ENCODE measurements at places on chromosomes 2 and 18.

GRCh38 chr2:196487417-196487816 is 152.1 kb upstream of the CCDC150 start:
- no peak for DNase-seq

GRCh38 chr2:112891385-112891831 is 19.6 kb upstream of the IL37 start:
- DNase-seq, result no peak

GRCh38 chr2:234071664-234072063 is 21.2 kb downstream of the SPP2 start:
- no peak for DNase-seq

GRCh38 chr2:157727693-157728092 is 99.0 kb upstream of the ACVR1C start:
- no peak for DNase-seq

DNA sequence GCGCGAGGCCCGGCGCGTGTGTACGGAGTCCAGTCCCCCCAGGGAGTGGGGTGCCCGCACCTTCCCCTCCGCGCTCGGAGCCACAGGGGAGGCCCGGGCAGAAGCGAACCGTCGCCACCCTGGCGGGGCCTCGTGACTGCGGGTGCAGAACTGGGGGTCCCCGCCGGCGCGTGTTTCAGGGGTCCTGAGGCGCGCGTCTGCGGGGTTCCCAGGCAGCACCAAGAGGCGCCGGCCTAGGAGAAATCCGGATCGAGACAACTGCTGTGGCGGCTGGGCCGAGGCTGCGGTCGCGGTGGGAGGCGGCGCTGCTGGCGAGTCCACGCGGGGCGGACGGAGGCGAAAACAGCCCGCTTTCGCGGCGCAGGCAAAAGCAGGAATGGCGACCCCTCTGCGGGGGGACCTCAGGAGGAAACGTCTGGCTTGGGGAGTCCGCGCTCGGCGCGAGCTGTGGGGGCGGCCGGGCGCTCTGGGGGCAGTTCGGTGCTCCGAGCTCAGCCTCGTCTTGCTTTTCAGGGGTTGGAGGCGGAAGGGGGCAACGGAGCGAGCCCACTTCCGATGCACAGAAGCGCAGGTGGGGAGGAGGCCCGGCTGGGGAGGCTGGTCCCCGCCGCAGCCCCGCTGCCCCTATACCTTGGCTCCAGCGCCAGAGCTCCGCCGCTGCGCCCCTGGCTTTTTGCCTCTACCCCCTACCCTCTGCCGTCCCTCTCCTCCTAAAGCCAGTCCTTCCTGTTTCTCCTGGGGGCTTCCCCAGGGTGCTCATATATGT is 81.5 kb upstream of the LDLRAD4 start:
- peak; percentile 55 for DNase-seq

DNA sequence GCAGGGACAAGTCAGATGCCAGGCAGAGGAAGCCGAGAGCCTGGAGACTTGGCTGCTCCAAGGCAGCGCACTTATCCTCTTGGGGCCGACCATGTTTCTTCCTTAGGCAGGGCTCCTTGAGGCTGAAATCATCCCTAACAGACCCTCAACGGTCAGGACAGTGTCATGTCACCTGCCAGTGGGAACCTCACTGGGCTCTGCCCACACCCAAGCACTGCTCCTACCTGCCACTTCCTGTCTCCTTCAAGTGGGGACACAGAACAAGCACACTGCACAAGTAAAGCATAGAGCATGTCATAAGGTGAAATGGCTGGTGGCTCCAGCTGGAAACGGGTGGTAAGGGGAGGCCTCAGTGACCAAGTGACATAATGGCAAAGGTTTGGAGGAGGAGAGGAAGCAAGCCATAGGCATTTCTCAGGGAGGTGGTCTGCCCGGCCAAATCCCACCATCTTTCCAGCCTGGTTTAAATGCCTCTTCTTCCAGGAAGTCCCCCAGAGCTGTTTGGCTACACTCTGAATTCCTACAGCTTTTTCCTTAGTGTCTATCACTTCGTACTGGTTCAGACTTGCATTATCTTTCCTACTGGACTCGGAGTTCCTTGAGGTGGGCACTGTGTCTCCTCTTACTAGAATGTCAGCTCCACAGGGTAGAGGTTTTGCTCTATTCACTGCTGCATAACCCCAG is 7.3 kb upstream of the ATOH8 start:
- no peak for DNase-seq

GRCh38 chr2:11244091-11244826 is 89.0 kb downstream of the SLC66A3 start:
- DNase-seq, result no peak

DNA sequence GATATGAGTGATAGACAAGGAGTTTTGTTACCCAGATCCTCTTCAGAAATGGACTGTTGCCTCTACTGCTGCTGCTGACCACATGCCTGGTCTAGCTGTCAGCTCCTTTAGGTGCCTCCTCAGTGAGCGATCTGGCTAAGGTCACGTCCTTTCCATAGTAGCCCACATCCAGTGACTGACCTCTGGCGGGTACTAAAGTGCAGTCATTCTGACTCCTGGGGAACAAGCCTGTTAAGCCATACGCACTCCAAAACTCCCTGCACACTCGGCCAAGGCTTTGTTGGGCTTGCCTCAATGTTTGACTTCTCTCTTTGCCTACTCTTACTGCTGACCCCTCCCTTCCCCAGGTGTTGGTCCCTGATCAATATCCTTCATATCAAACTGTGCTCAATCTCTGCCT is 685.2 kb downstream of the IRS1 start:
- no peak for DNase-seq

DNA sequence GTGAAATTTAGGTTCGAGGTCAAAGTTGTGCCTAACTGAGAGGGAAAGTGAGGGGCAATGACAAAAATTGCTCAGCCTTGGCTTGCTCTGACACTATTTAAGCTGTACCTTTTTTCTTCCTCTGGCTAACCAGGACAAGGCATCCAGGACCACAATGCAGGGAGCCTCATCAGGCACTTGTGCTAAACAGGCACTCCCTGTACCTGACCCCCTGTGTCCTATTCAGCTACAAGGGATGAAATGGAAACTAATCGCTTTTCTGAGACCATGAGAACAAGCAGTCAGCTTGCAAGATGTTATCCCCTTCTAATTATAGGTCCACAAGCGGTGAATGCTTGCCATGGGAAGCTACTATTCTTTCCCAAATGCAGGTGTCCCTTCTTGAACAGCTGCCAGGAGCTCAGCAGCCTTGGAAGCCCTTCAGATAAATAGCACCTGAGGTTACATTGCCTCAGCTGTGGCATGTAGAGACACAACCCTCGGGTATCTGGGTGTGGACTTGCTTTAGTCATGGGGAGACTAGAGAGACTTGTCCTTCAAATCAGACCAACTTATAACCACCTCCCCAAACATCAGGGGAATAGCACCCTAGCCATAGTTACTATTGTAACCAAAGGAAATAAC is 19.1 kb upstream of the ITGA6 start:
- DNase-seq, result no peak

Measured in Caco-2 (cell line).